ENCODE measurements at places on chromosomes 16 and 17.

- no peak for DNase-seq
Measured at GRCh38 chr17:559551-560431, 154.8 kb downstream of the VPS53 start.

DNA sequence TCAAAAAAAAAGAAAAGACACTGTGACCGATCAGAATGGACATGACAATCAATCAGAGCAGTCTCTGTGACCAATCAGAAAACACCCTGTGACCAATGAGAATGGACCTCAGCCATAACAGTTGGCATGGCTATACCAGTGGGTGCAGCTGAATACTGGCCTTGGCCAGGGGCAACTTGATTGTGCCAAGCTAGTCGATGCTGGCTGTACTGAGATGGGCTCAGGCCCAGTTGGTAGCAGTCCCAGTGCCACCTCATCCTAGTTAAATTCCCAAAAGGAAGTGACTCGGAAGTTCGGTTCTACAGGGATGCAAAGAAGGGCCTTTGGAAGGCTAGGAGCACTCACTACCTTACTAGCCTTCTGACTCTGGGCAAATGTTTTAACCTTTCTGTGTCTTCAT lies 37.2 kb upstream of the BCO1 start:
- no peak for DNase-seq

- no peak for DNase-seq
Measured at GRCh38 chr17:38701504-38702165, 3.4 kb upstream of the MLLT6 start.

- no peak for DNase-seq
Measured at GRCh38 chr17:17685775-17686291, 4.6 kb downstream of the RAI1 start.

DNA sequence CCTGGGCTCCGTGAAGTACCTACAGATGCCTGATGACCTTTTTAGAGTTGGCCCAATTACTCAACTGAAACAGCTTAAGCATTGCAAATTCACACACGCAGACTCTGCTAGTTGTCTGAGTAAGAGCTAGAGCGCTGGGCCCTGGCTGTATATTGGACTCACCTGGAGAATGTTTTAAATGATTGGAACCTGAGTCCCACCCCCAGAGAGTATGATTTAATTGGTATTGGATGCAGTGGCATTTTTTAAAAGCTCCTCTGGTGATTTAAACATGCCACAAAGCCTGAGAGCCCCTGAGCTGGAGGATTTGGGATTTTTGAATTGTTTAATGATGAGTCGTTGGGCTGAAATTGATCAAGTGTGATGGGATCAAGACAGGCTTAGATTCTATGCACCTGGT lies 143.9 kb upstream of the SDK2 start:
- no peak for DNase-seq

DNA sequence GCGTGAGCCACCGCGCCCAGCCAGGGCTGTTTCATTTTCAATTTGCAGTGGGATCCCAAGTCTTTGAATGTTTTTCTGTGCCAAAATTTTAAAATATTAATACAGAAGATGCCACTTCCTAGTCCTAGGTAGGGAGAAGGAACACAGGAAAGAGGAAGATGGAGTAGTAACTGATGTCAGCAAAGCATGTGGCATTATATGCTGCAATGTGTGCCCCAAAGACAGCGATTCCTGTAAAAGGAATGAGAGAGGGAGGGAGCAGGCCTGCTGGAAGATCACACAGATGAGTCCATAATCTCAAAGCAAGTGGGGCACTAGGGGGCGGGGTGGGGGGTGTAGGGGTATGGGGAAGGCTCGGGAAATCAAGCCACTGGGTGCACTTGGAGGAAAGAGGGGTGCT lies 23.4 kb upstream of the SSTR2 start:
- no peak for DNase-seq

DNA sequence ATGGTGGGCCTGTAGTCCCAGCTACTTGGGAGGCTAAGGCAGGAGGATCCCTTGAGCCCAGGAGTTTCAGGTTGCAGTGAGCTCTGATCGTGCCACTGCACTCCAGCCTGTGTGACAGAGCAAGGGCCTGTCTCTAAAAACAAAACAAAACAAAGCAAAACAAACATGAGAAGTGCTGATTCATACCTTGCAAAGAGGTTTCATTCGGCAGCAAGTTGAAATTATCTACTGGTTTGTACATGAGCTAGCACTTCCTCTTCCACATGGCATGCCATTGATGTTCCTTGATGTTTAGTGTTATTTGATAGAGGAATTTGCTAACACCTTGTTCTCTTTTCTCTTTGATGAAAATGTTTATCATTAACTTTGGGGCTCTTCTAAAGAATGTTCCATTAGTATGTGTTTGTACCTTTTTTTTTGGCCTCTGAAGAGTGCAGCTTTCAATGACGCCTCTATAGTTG lies 50.6 kb downstream of the SPECC1 start:
- DNase-seq = no peak

DNA sequence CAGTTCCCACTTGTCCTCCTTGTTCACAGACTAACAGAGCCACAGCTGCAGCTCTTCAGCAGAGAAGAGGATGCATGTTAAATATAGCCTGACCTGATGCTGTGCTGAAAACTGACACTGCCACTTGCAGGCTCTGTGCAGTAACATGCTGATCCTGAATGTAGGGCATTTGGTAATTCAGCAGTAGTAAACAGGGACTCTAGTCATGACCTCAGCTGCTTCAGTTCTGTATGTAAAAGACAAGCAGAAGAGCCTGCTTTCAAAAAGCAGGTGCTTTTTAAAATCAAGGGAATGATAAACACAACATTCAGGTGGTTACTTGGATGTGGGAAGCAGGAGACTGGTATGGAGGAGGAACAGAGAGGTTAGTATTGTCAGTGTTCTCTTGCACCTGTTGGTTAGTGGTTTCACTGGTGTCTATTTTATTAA lies 33.8 kb downstream of the ESRP2 start:
- peak; percentile 14 for DNase-seq

DNA sequence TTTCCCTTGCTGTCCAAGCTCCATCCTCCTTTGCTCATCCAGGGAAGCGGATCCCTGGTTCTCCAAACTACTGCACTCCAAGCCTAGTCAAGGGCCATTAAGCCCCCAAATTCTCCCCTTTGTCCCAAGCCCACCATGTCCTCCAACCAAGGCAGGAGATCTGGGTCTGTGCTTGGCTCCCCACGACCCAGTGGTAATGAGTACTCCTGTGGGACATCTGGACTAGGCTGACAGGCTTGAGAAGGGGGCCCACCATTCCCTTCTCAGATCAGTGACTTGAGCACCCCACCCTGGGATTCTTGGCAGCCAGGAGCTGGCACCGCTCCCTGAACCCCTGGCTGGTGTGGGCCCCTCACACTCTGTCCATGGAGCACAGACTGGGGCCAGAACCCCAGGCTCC lies 17.1 kb downstream of the OSBPL7 start:
- DNase-seq = no peak

DNA sequence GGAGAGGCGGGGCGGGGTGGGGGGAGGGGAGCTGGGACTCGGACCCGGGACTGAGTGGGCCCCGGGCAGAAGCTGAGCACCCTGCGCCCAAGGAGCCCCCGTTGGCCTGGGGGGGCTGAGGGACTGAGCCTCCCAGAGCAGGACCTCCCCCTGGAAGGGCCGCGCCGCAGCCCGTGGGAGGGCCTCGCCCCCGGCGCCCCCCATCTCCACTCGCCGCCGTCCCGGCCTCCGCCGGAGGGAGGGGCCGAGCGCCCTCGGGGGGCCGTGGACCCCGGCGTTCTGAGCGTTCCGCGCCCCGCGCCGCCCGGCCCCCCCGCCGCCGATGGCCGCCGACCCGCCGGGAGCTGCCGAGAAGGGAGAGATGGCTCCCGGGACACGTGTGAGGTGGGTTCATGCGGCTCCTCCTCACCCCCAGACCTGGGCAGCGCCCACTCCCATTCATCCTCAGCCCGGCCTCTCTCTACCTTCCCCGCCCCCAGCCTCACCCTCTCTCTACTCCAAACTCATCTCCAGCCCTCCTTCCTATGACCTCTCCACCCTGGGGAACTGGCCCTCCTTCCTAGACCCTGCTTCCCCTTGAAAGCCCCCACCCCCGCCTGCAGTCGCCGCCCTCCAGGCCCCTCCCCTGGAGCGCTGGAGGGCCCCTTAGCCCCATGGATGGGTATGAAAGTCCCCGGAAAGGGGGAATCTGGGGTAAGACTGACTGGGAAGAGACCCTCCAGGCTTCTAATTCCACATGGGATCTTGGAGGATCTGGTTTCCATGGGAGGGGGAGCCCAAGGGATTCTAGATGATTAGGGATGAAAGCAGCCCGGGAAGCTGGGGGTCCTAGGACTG lies 922 bp downstream of the FBXL19 start:
- DNase-seq = no peak

- peak; percentile 61 for DNase-seq
Measured at GRCh38 chr16:87806641-87807546, 41.1 kb upstream of the KLHDC4 start.

DNA sequence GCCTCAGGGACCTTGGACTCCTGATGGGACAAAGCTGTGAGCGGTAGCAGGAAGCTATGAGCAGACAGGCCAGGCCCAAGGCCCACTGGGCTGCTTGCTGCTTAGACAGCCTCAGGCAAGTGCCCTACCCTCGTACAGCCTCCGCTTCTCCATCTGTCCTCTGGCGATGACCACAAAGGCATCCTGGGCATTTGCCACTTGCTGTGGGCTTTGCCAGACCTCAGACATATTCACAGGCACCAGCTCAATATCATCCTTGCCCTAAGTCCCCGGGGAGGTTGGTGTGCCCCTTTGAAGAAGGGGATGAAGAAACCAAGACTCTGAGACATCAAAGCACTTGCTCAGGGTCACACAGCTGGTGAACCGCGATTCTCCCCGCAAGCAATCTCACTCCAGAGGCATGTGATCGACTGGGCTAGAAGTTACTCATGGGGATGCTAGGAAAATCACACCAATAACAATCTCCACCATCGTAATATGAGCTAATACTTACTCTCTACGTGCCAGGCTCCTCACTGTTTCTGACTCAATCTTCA lies 21.7 kb downstream of the PPL start:
- no peak for DNase-seq

GRCh38 chr16:2194166-2194834 lies 2.1 kb downstream of the CASKIN1 start:
- no peak for DNase-seq

DNA sequence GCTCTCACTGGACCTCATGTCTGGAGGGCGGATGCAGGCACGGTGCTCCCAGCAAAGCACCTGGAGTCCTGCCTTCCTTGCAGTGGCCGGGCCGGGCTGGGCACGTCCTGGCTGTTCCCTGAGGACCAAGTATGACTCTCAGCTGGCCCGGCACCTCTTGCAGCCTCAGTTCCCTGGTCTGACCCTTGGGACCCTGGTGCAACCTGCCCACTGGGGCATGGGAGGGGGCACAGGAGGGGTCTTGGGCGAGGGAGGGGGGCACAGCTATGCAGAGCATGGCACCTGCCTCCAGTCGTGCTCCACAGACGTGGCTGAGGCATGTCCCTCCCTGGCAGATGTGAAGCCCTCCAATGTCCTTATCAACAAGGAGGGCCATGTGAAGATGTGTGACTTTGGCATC lies 19.6 kb downstream of the MAP2K3 start:
- no peak for DNase-seq

GRCh38 chr17:80876950-80877728 lies 114.5 kb upstream of the CHMP6 start:
- no peak for DNase-seq

GRCh38 chr16:84368308-84368996 lies at the start of gene ATP2C2:
TSS of gene ATP2C2 (plus strand) at chr16:84368538. CDS start at chr16:84368616, 78 bp downstream.
- no peak for DNase-seq

DNA sequence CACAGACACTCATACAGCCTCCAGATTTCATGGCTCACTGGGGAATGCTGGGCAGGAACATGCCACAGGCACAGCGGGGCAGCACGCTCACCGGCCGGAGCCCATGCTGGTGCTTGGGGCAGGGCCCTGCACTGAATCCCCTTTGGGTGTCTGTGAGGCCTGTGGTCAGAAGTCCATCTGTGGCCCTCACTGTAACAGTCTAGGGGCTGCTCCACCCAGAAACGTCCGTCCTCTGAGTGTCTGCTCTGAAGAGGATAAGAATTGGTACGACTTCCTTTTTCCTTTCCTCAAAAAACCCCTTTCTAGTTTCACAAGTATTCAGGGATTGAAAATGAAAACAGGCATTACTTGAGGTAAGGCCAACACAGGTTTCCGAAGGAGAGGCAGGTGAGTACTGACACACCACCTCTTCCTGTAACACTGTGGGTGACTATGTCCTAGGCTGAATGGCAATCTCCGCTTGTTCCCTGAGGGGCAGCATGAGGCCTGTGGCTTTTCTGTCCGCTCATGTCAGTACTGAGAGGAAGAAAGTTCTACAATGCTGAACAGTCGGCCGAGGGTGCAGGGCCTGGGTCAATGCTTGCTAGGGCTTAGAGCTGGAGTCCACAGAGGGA lies 42.5 kb downstream of the TMEM11 start:
- DNase-seq = no peak

- DNase-seq = no peak
Measured at GRCh38 chr17:65183736-65184135, 46.6 kb downstream of the RGS9 start.

DNA sequence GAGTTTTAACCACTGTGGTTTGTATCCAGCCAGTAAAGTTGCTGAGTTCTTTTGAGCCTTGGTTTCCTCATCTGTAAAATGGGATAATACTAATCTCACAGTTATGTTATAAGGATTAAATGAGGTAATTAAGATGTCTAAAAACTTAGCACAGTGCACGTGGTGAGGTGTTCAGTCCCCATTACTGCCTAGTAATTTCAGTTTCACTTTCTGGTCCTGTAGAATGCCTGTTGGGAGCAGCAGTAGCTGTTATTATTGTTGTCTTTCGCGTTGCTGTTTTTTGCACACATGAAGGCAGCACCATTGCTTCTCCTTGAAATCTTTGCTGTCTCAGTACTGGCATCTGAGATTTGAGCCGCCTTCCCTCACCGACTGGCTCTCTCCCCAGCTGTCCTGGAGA lies 182.4 kb downstream of the DNAH9 start:
- DNase-seq = no peak

DNA sequence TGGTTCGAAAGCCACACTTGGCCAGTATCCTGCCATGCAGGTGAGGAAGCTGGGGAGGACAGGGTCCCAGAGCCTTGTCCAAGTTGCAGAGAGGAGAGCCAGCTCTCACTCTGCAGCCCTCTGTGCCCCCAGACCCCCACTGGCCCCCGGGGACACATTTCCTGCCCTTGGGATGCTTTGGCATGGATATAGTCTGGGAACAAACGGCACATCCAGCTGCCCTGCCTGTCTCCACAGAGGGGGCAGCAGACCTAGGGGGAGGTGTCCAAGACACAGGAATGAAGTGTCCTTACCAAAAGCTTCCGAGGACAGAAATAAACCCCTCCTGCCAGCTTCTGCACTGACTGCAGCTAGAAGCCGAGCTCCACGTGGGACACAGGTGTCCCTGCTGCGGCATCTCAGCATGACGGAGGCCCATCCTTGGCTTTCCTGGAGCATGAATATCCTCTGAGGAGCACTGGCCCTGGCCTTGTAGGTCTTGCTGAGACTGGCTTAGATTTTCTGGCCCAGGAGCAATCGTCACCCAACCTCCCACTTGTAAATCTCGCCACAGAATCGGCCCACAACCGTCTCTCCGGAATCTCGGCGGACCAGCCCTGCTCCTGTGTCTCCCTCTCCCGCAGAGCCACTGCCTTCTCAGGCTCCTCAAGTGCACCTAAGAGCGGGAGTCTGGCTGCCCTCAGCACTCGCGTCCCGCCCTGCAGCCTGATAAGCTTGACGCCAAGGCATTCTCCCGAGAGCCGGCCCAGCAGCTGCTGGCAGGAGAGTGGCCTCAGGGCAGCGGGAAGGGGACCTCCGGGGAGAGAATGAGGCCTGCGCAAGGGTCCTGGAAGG lies 1.1 kb upstream of the CAPN15 start:
- no peak for DNase-seq

GRCh38 chr17:64648234-64648633 lies 13.9 kb downstream of the SMURF2 start:
- DNase-seq = no peak

GRCh38 chr16:19589771-19590302 lies 34.3 kb downstream of the VPS35L start:
- peak; percentile 0 for DNase-seq

GRCh38 chr16:3959148-3959547 lies 78.6 kb upstream of the CREBBP start:
- DNase-seq = no peak

All from NCI-H1694 treated with DMSO at 0.1 percent for 48 hours (cell line).